Stimulated activated CD4-positive, alpha-beta T cell treated with anti-CD3 and anti-CD28 coated beads, TNF-alpha, amount 100 ng/mL, for 1 hour (primary cell): ENCODE measurements at places on chromosomes 7 and 10.

DNA sequence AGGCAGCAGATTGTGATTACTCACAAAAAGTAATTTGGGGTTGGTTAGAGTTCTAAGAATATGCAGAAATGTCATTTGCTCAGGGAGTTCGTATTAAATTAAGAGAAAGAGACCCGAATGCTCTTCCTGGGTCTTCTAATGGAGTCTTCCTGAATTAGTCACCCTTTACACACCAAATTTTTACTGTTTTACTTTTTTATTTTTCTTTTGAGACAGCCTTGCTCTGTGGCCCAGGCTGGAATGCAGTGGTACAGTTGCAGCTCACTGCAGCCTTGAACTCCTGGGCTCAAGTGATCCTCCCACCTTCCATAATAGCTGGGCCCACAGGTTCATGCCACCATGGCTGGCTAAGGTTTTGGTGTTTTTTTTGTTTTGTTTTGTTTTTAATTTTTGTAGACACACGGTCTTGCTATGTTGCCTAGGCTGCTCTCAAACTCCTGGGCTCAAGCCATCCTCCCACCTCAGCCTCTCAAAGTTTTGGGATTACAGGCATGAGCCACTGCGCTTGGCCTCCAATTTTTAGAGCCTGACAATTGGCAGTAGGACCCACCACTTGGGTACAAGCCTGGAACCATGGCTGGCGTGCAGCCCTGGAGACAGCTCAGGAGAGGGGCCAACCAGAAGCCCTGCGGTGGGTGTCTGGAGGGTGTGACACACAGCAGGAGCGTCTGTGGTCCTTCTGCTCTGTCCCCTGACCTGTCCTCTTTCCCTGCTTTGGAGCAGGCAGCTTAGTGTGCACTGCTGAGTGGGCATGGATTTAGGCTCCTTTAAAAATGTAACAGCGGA, 16.4 kb upstream of the BHLHA15 start:
- DNase-seq: no peak

DNA sequence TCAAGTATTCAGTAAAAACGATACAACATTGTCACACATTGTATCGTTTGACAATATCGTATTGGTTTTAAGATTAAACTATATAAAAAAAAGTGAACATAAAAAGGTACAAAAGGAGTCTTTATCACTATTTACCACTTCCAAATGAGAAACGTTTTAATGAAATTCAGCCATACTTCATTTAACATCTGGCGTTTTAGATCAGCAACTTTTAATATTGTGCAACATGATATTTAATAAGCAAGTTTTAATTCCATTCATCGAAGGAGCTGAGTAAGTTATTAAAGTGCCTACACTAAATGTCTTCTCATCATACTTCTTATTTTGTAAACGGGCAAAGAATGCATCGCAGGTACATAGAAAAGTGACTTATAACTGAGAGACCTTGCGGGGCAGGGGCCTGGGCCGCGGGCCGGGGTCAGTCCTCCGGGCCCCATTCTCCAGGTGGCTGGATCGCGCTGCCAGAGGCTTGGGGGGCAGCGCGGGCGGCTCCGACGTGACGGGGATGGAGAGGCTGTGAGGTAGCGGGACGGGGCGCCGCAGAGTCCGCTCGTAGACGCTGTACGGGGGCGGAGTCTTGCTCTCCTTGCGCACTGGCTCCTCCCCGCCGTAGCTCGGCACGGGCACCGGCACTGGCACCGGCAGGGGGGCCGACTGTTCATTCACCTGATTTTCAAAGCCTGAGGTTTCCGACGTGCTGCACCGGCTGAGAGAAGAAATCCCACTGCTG, 165.8 kb upstream of the IMMP2L start:
- DNase-seq: no peak

DNA sequence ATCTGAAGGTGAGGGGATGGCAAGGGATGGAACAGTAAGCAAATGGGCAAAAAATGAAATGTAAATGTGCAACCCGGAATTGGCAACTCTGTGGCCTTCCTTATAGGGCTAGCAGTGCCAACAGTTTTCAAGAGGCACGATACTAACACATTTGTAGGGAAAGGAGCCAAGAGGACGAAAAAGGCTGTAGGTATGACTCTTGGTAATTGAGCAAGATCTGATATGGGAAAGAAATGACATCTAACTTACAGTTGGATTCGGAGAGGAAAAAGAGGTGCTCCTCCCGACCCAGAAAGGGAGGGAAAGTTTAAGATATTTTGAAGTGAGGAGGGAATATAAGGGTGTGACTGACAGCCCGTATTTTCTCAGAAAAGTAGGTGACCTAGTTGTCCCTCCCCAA, 2.1 kb upstream of the CREM start:
- no peak for DNase-seq

GRCh38 chr10:97708976-97709946, 4.3 kb upstream of the MARVELD1 start:
- peak; percentile 20 for DNase-seq

DNA sequence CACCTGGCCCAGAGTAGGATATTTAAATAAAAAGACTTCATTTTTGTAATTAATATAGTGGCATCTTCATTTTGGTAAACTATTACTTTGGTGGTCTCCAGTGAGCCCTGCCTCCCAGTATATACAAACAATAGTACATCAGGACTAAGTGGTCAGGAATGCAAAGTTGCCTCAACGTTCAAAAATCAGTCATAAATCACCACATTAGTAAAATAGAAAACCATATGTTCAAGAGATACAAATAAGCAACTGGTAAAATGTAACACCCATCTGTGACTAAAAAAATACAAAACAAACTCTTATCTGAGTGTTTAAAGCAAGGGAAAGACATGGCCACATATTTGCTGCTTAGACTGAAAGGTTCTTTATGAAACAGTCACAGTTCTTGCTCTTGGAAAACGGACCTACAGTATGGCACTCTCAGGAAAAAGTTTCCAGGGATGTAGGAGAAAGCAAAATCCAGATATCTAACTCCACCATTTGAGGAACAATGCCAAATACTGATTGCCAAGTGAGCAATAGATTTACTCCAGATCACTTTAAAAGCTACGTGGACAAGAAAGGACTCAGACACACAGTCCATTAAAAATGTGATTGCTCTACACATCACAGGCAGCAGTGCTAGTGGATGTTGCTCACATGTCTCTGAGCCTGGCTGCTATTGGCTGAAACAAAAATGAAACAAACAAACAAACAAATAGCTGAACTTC, 15.1 kb upstream of the RHOBTB1 start:
- DNase-seq: no peak

- DNase-seq: no peak
Measured at GRCh38 chr10:27911011-27911410, 87.9 kb downstream of the ODAD2 start.

GRCh38 chr7:92714767-92715166, 121.6 kb downstream of the CDK6 start:
- DNase-seq: no peak

DNA sequence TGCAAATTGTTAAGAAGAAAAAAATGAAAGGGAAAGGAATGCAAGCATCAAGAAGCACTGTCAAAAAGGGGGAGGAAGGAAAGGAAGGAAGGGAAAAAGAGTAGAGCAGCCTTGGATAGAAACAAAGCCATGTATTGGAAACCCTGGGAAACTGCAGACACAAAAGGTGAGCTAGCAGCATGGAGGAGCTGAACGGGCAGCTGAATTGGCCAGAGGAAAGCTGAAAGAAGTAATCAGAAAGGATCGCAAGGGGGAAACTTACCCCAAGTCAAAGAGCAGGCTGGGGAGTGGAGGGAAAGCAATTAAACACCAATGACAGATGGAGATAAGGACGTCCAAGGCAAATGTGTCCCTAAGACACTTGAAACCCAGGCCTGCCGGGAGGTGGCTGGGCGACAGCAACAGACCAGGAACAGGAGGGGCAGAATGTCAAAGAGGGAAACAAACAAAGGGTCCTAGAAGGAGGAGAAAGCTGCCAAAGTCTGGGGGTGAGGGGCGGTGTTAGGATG, 93.8 kb upstream of the SVIL start:
- no peak for DNase-seq

GRCh38 chr7:27243340-27244163, 950 bp downstream of the EVX1 start:
- no peak for DNase-seq

DNA sequence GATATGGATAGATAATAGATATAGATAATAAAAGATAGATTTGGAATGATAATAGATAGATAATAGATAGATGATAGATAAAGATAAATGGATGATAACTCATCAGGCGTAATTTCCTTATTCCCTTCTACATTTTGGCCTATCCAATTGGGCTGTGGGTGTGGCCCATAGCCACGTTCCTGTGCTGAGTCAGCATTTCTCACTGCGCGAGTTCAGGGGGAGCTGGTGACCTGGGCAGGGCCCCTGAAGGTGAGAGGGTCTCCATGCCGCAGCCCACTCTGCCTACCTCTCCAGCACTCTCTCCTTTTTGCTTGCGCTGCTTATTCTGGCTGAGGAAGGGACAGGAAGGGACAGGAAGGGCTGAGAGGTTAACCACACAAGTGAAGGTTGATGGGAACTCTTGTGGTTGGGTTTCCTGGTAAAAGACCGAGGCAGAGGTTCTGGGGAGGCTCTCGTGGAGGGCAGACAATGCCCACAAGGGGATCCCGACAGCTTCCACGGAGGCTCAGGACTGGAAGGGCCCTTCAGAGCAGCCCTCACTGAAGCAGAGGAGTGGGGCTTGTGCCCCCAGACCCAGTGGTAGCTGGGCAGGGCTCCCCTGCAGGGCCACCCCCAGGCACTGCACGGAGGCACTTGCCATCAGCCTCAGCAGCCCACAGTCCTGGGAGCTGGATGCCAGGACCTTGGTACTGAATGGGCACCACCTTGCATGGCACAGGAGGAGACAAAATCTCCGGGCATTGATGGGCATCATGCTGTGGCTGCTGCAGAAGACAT, 247.3 kb upstream of the PITRM1 start:
- no peak for DNase-seq

DNA sequence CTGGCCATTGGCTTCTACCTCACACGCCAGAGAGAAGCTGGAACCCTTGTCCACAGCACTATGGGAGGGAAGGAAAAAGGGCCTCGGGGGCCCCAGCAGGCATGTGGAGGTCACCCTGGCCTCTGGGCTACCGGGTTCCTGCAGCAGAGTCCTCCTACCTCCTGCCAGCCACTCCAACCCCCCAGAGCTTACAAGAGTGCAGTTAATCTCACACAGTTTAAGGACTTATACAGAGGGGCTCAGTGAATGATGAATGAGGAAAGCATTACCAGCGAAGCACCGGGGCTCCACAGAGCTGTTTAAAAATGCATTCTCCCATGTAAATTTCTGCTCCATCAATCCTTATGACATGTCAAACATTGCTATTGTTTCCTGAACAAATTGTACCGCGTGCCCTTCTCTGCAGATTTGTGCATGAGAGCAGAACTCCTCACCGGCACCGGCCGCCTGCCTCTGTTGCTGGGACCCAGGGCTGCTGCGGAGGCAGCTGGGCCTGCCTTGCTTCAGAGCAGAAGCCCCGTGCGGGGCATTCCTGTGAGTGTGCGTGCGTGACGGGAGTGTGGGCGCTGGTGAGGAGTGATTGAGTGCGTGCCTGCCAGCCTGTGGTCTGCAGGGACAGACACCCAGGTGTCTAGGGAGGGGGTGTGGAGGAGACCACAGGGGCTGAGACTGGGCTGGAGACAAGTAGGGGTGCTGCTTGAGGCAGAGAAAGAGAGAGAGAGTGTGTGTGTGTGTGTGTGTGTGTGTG, 52.8 kb downstream of the C10orf105 start:
- no peak for DNase-seq

DNA sequence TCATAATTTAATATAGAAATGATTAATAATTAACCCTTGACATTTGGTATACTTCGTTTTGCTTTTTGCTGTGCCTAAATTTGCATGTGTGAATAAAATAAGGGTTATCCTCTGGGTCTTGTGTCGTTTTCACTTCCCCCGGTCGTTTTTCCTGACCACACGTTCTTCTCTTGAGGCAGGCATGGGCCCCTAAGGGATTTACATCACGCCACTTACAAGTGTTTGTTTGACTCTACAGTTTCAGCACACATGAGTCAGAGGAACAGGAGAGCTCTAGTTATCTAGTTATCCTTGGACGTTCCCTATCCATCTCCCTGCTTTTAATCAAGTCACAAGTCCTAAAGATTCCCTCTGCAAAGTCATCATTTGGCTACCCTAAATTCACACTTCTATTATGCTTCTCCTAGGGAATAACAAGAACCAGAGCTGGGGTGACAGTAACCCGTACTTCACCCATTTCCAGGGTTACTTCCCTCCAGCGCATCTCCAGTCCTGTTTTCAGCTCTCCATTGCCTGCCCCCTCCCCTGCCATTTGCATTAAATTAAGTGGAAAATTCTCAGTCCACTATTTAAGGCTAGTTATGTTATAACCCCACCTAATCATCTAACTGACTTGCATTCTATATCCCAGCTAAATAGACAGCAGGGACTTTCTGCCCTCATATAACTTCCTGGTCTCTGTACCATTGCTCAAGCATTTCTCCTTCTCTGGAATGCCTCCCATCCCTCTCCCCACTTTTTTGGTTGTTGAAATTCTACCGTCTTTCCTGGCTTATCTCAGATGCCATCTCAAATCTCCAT, 206.9 kb downstream of the PTEN start:
- DNase-seq: no peak

- no peak for DNase-seq
Measured at GRCh38 chr10:61964949-61965702, 63.6 kb downstream of the ARID5B start.

DNA sequence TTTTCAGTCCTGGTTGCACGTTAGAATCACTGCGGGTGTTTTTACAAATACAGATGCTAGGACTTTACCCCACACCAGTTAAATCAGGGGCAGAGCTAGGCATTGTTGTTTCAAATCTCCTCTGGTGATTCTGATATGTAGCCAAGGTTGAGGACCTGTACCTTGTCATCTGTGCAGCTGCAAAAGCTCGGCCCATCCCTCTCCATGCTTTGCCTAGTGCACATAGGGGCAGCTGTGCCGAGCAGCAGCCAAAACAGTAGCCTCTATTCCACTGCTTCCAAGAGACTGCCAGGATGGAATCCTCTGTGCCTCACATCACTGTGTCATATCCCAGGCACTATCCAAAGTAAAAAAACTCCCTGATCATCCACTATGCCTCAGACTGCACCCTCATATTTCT, 181.3 kb downstream of the CDK14 start:
- DNase-seq: no peak

DNA sequence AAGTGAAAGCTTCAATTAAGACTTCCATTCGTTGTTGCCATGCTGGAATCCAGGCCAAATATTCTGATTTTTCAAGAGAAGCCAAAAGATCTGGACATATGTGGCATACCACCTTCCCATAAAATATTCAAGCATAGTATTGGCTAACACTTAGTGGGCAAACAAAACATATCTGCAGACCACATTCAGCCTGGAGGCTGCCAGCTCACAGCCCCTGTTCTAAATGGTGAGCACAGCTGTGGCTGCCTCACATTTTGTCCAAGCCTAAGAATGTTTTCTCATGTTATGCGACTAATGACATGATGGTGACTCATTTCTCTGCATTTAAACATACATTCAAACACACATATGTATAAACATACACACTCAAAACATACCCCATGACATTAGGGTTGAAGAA, 10.6 kb upstream of the CALU start:
- DNase-seq: no peak
